NCI-H524 treated with DMSO at 0.1 percent for 48 hours (cell line): ENCODE measurements at places on chromosomes 4 and X.

GRCh38 chrX:153380691-153381090 lies 20.5 kb downstream of the PNMA6E start:
- DNase-seq, result no peak

DNA sequence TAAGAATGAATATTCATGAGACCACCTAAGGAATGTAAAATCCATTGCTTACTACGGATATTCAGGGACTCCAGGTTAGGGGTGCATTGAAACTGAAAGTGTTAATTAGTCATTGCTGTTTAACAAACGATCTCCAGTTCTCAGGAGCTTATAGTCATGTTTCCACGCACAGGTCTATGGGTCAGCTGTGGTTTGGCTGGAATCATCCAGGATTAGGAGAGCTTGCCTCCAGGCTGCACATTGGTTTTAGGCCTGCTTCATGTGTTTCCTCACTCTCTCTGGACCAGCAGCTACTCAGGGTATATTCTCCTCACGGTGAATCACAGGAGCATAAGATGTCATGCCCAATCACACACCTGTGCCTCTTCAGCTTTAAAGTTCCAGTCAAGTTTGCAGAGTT lies 98.9 kb downstream of the ATXN3L start:
- no peak for DNase-seq

GRCh38 chr4:66501997-66502396 lies 831.7 kb upstream of the EPHA5 start:
- no peak for DNase-seq

DNA sequence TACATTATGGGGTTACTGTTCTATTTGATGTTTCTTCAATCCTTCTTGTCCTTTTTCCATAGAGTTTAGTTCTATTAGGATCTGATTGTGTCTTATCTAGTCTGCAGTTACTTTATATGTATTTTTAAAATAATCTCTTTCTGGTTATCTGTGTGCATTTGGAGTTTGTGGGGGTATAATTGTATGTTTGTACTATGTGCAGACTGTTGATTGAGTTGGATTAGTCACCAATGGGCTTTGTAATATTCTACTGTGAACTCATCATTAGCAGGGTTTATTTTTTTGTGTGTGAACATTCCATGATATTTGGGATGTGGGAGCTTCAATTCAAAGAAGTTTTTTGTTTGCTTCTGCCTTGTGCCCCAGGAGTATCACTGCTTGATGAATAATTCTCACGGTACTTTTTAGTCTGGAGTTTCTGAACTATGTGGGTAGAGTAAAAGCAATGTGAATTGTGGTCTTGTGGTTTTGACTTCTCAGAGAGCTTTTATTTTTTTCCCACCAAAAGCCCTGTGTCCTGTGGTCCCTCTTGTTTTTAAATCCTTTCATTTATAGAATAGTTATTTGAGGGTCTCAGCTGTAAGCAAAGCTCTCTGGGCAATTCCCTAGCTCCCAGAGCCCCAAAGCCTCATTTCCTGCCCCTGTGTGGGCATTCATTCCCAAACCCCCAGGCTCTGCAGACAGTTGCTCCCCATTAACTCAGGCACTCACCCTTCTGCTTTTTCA lies 127.8 kb downstream of the PHKA2 start:
- no peak for DNase-seq

- DNase-seq, result no peak
Observed at GRCh38 chr4:37902212-37902611, 11.3 kb downstream of the TBC1D1 start.

GRCh38 chrX:38612281-38612680 lies 50.9 kb downstream of the TSPAN7 start:
- no peak for DNase-seq

- DNase-seq, result no peak
Observed at GRCh38 chr4:8282742-8283141, 13.2 kb downstream of the HTRA3 start.

DNA sequence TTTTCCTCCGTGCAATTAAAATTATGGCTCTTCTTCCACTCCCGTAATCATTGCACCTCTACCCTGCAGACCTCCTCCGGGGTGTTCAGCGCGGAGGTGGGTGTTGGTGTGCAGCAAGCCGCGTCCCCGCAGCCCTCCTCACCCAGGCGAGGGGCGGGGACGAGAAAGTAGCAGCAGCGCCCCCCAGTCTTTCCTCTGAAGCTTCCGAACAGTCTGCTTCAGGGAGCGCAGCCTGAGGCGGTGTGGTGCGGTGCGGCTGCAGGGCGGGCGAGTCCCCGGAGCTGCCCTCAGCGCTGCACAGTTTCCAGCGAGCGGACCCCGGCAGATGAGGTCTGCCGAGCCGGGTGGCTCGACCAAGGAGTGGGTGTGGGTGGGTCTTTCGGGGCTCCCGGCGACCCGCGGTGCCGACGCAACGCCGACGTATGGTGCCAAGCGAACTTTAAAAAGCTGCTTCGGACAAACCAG lies at the start of gene FRAS1:
TSS of gene FRAS1 (plus strand) at position 189 of the 465 bp plus-strand sequence. CDS start 687 bp downstream, outside the sequence.
- no peak for DNase-seq

GRCh38 chrX:120755066-120755846 lies 120.4 kb downstream of the CT47B1 start:
- no peak for DNase-seq

DNA sequence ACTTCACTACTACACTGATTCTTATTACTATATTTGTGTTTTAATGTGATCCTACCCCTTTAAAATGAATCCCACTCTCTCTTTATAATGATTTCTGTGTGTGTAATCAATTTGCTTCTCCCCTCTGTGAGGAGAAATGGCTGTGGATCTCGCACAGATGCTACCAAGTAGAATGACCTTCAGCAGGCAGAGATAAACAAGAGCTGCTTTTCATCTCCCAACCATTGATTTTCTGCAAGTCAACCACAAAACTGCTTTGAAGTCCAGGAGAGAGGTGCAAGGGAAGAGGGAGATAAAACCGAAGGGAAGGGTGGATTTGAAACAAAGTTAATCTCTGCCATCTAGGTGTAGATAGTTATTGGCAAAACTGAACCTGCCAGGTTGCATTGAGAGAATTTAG lies 141.6 kb downstream of the NPNT start:
- DNase-seq, result no peak

- no peak for DNase-seq
Observed at GRCh38 chr4:159137176-159137575, 34.3 kb downstream of the RAPGEF2 start.

GRCh38 chr4:94507281-94507680 lies 55.5 kb downstream of the PDLIM5 start:
- DNase-seq, result no peak

- DNase-seq, result no peak
Observed at GRCh38 chr4:138204507-138204906, 37.6 kb downstream of the SLC7A11 start.

DNA sequence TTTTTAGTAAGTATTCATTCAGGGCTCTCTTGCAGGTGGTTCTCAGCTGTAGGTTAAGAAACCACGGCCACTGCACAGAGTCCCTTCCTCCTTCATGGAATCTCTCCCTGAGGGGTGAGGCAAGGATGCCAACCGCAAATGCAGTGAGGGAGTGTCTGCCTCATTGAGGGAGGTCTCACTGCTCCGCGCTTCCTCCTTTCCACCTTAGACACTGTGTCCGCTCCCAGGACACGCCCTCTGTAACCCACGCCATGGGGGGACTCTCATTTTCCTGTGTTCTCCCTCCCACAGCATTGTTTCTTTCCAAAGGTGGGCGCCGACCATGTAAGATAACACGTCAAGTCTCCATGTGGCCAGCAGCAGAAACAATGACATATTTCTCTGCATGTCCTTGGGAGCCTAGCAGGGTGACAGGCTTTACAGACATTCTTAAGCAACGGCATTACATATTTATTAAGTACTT lies 63.2 kb downstream of the SEPSECS start:
- no peak for DNase-seq

- no peak for DNase-seq
Observed at GRCh38 chrX:23773601-23774175, 9.3 kb upstream of the SAT1 start.

- no peak for DNase-seq
Observed at GRCh38 chr4:3243136-3243780, 5.7 kb upstream of the MSANTD1 start.
